ENCODE measurements at places on chromosomes 12 and 14.

- no peak for DNase-seq
These were observed 7.3 kb upstream of the MGP start for GRCh38 chr12:14892726-14893505.

- no peak for DNase-seq
These were observed 316.5 kb upstream of the OR4E1 start for GRCh38 chr14:21990116-21990515.

GRCh38 chr14:94548999-94549985, 11.9 kb upstream of the SERPINA4 start:
- DNase-seq = peak; percentile 28

GRCh38 chr14:73235531-73236155, 1.7 kb upstream of the PAPLN start:
- DNase-seq = no peak

GRCh38 chr12:15726027-15726877, 62.9 kb downstream of the EPS8 start:
- no peak for DNase-seq

Data from activated T-helper 1 cell treated with anti-CD3 and anti-CD28 coated beads, Interleukin-2, amount 50 U/mL, for 16 hours (primary cell).